ENCODE measurements at places on chromosomes 12 and 14.

- no peak for DNase-seq
Measured at GRCh38 chr14:32006263-32007110, 70.6 kb upstream of the ARHGAP5 start.

GRCh38 chr14:24430682-24431568 lies 1.2 kb downstream of the KHNYN start:
- no peak for DNase-seq

DNA sequence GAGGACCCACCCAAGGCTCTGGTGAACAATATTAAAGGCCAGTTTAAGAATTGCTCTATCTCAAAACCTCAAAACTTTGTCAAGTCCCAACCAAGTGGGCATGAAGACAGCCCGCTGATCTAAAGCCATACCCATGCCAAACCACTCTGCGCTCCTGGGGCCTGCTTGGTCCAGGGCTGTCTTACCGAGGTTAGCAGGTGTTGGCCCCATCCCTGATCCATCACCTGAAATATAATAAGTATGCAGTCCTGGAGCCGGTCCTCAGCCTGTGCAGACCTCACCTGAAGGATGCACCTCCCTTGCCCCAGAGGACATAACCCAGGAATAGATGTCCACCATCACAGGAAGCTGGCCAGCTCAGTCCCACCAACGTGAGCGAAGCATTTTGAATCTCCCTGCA lies 198.3 kb upstream of the FKBP4 start:
- DNase-seq, result no peak

DNA sequence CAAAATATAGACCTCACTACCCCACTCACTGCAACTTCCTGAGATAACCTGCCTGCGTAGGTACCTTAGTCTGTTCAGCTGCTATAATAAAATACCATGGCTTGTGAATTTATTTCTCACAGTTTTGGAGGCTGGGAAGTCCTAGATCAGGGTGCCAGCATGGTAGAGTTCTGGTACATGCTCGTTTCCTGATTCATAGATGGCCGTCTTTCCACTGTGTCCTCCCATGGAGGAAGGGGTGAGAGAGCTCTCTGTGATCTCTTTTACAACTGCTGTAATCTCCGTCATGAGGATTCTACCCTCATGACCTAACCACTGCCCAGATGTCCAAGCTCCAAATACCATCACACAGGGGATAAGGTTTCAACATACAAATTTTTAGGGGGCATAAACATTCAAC lies 49.7 kb downstream of the KCNA1 start:
- DNase-seq, result no peak

- no peak for DNase-seq
Measured at GRCh38 chr12:101703487-101703886, 6.0 kb downstream of the CHPT1 start.

DNA sequence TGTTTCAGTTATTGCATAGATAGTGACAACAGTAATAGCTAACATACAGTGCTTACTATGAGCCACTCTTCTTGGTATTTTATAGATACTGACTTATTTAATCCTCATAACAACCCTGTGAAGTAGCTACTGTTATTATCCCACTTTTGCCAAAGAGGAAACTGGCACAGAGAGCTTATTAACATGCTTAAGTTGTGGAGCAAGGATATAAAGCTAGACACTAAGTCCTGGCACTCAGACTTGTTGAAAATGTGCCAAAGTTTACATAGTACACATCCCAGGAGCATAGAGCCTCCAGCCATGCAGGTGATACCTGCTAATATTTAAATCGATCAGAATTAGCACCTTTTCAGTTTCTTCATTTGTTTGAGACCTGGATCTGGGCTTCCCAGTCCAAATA lies 41.8 kb downstream of the VEZT start:
- no peak for DNase-seq

Data from cortex of kidney (tissue), 1 donor.